Fibroblast of mammary gland (primary cell): ENCODE measurements at places on chromosomes 7 and 10.

- DNase-seq, result no peak
Measured at GRCh38 chr7:631291-631711, 95.2 kb upstream of the DNAAF5 start.

- no peak for DNase-seq
Measured at GRCh38 chr10:85139124-85139523, 810.7 kb downstream of the CCSER2 start.

GRCh38 chr7:1812509-1813393, 142.7 kb downstream of the ELFN1 start:
- no peak for DNase-seq

DNA sequence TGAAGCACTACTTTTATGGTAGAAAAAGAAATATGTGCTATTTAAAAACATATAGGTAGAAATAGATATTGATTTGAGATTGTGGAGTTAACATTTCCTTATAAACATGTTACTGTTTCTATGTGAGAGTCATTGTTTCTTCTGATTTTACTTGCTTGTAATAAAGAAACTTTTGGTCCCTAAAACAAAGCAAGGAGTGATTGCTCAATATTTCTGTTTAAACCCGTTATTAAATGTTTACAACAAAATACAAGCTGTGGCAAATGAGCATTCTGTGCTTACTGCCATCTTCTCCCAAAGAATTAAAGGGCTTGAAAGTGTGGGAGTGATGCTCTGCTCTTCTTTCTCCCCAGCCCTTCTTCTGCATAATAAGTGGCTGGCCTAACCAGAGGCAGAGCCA, 22.7 kb upstream of the CBLL1 start:
- no peak for DNase-seq

DNA sequence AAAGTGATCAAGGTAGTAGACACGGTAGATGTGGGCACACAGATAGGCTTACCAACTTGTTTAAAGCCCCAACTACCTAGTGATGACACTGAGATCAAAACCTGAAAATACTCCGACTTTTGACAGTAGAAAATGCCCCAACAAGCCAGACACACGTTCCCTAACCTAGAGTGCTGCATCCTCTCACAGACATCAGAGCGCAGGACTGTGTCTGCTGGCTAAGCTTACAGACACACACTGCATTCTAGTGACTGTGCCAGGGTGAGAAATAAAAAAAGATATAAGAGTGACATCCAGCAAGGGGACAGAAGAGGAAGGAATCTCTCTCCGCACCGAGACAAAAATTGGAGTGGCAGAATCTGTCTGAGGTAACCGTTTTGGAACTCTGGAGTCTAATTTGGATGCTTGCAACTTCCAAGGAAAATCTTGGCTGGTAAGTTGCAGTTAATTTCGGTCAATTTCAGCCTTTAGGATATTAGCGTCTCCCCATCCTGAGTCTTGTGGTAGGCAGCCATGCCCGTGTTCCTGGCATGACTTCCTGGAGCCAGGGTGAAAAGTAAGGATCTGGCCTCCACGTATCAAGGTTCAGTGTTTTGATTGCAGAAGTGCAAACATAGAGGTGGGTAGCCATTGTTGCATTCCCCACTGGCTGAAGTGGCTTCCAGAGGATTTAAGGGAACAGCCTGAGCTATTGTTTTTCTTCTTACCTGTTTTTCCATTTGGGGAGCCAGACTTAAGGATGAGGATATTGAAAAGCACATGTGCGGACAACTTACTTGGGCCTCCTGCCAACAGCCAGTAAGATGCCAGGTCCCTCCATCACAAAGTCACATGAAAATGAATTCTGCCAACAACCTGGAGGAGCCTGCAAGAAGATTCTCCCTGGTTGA, 124.1 kb downstream of the SMURF1 start:
- DNase-seq, result no peak

- DNase-seq, result peak; percentile 11
Measured at GRCh38 chr7:76260171-76260703, 42.2 kb upstream of the HSPB1 start.

GRCh38 chr10:110356628-110357245, 52.0 kb upstream of the SMNDC1 start:
- peak; percentile 95 for DNase-seq

DNA sequence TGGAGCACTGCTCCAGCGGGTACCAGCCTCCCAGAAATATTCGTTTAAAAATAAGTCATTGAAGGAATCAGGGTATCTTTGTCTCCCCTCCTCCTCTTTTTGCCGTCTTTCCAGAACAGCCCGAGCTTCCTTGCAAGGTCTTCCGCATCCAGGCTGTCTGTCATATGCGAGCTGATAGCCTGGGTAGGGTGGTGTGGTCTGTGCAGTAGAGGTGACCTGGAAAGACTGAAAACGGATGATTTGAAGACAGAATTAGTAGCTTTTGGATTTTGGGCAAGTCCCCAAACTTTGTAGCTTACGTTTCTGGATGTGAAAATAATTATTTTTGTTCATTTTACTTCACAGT, 480 bp downstream of the VPS50 start:
- DNase-seq, result no peak

DNA sequence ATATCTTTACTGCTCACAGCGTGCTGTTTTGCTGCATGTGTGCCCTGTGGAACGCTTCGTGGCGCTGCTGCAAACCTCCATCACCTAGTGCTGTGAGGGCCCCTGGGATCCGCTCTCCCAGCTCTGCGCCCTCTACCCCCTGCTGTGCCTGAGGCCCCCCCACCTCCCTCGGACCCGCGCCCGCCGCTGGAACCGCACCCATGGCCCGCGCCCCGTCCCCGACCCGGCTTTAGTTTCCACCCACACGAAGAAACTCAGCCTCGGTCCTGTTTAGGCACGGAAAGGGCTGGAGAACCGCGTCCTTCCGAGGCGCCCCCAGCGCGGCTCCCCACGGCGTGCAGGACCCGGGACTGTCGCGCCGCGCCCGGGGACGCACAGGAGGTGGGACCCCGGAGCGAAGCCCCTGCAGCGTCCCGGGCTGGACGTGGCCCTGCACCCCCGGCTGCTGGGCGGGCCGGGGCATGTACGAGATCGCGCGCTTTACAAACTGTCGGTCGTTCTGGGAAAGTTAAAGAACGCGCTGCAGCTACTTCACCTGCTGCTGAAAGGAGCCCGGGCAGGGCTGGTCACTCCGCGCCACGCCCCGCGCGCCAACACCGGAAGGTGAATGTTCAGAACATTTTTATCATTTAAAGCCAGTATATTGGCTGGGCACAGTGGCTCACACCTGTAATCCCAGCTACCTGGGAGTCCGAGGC, 54.3 kb downstream of the BMS1 start:
- DNase-seq, result peak; percentile 12

- peak; percentile 73 for DNase-seq
Measured at GRCh38 chr7:92735707-92736106, 100.7 kb downstream of the CDK6 start.

DNA sequence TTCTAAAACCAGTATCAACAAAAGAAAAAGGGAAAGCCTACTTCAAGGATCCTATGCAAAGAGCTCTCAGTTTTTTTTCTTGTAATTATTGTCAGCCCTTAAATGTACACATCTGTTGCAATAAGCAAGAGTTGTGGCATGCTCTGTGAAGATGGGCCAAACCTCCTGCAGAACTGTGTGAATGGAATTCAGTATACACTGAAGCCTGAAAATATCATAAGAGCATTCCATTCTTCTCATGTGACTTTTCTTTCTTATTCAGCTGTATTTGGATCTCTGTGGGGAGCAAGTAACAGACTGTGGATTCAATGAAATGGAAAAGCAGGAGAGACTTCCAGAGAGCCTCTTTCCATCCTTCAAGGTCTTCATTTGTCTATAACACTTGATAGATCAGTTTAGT, 130.7 kb downstream of the SAMD9 start:
- DNase-seq, result peak; percentile 23

DNA sequence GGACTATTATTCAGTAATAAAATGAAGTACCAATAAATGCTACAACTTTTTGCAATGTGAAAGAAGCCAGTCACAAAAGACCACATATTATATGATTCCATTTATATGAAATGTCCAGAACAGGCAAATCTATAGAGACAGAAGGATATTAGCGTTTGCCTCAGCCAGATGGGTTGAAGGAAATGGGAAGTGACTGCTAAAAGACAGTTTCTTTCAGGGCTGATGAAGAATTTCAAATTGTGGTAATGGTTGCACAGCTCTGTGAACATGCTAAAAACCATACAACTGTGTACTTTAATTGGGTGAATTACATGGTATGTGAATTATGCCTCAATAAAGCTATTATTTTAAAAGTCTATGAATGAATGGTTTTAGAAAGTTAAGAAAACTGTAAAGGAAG, 23.9 kb upstream of the REEP3 start:
- no peak for DNase-seq

- DNase-seq, result no peak
Measured at GRCh38 chr7:151320263-151320845, 21.3 kb upstream of the NUB1 start.

- DNase-seq, result no peak
Measured at GRCh38 chr7:1255080-1255816, 22.6 kb downstream of the UNCX start.

DNA sequence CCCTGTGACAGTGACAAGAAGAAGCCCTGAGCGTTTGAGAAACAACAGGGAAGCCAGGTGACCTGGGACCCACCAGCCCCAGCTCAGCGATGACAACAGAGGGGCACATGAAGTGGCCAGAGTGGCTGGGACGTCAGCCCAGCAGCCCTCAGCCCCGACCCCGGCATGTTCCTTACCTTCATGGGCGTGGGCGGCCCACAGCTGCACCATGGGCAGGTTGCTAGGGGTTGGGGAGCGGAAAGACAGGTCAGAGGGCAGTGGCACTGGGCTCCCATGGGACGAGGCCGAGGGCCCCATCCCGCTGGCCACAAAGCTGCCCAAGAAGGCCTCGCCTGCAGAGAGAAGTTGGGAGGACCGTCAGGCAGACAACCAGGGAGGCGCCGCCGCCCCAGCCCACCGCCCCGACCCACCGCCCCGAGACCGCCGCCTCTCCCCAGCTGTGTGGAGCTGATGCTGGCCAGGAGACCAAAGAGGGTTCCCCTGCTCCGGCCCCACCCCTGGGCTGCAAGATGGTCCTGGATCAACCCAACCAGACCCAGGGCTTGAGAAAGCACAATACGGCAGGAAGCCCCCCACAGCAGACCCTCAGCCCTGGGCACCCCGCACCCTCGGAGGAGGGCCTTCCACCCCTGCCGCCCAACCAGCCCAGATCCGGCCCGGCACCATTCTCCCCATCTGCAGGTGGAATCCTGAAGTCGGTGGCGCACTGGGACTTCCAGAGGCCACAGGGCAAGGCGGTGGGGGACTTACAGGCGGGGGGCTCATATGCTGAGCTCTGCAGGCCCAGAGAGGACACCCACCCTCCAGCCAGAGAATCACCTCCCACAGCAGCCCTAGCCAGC, 29.1 kb downstream of the TNRC18 start:
- no peak for DNase-seq

- DNase-seq, result no peak
Measured at GRCh38 chr10:71454347-71454746, 57.6 kb downstream of the CDH23 start.

- no peak for DNase-seq
Measured at GRCh38 chr7:83486957-83487356, 162.0 kb downstream of the SEMA3E start.

DNA sequence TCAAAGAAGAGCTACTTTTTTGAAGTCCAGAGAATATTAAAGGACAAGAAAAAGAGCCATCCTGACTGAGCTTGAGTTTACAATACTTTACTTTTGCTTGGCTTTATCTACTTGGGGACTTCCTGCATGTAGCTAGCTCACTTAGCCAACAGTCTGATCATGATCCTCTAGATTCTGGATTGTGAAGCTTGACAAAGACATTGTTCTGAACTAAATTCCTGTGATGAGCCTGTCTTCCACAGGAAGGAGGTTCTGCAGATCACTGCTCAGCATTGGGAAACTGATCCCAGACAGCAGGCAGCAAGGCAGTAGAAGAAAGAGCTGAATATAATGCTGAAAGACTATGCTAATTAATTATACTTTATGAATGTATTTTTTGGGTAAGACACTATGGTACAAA, 296.4 kb downstream of the DGKB start:
- no peak for DNase-seq

- peak; percentile 82 for DNase-seq
Measured at GRCh38 chr7:50851451-50851850, 68.8 kb upstream of the GRB10 start.

GRCh38 chr10:125260260-125260659, 99.9 kb upstream of the CTBP2 start:
- DNase-seq, result no peak

- no peak for DNase-seq
Measured at GRCh38 chr7:87318741-87319140, 26.7 kb upstream of the CROT start.

DNA sequence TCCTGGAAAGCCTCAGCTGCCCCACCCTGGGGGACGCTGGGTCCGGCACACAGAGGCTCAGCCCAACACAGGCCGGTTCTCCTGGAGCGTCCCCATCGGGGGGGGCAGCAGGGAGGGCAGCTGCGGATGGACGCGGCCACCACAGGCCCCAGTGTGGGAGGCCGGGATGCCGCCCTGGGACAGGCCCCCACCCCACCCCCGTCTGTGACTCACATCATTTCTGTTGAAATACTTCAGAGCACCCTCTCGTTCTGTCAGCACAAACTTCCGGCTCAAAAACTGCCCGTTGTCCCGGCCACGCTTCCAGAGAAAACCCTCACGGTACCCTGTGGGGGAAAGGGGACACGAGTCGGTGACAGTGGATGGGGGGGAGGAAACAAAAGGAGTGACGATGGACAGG, 28.5 kb downstream of the GET4 start:
- DNase-seq, result peak; percentile 58

GRCh38 chr7:27189997-27190748, 5.1 kb upstream of the HOXA11 start:
- no peak for DNase-seq

DNA sequence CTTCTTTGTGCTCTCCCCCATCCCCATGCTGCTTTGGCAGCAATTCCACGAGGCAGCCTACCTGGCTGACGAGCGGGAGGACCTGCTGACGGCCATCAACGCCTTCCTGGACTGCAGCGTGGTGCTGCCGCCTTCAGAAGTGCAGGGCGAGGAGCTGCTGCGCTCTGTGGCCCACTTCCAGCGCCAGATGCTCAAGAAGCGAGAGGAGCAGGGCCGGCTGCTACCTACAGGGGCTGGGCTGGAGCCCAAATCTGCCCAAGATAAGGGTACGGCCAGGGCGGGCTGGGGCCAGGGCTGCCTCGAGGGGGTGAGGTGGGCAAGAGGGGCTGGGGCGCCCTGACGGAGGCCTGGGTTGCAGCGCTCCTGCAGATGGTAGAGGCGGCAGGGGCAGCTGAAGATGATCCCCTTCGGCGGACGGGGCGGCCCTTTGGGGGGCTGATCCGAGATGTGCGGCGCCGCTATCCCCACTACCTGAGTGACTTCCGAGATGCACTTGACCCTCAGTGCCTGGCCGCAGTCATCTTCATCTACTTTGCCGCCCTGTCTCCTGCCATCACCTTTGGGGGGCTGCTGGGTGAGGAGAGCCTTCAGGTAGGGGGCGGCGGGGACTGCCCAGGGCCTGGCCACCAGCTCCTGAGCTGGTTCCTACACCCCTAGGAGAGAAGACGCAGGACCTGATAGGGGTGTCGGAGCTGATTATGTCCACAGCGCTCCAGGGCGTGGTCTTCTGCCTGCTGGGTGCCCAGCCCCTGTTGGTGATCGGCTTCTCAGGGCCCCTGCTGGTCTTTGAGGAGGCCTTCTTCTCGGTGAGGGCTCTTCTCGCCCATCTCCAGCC, 9.4 kb downstream of the FASTK start:
- DNase-seq, result no peak

GRCh38 chr10:100742076-100742771, 3.2 kb upstream of the PAX2 start:
- DNase-seq, result no peak
